GM23248 (cell line): ENCODE measurements at places on chromosomes 7 and 10.
A peak's percentile ranks its signal among the peaks of the same experiment; 100 is the strongest.

GRCh38 chr7:77281780-77282478 is 82.3 kb upstream of the FGL2 start:
- DNase-seq = no peak

GRCh38 chr7:43450894-43451293 is 132.0 kb upstream of the STK17A start:
- DNase-seq = no peak

GRCh38 chr10:74575912-74576311 is 250.5 kb upstream of the KAT6B start:
- no peak for DNase-seq

- DNase-seq = peak; percentile 52
Observed at GRCh38 chr7:148819697-148820360, 64.3 kb downstream of the EZH2 start.

DNA sequence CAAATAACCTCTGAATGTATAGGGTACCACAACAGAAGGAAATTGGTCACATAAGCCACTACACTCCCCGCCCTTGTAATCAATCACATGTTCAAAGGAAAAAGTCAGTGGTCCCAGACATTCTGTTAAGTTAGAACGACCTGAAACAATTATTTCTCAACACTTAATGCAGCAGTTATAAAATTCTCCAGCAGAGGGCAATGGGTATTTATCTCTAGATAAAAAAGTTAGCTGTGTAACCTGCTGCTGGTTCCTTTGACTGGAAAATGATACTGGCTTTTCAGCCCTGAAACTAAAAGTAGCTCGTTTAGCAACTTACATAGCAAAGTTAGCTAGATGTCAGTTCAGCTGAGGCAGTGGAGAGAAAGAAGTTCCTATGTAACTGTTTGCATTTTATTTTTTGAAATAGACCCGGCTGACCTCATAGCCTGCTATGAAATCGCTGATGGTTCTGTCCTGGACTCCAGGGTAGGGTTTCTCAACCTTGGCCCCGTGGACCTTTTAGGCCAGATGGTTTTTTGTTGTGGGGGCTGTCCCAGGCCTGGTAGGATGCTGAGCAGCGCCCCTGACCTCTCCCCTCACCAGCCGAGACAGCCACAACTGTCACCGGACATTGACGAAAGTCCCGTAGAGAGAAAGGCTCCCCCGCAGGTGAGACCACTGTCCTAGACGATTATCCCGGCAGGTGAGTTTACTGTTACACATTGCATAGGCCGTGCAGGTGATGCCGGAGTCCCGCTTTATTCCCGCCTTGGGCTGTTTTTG is 40.2 kb upstream of the PROSER2 start:
- peak; percentile 61 for DNase-seq

GRCh38 chr10:119737823-119738222 is 12.0 kb downstream of the INPP5F start:
- peak; percentile 88 for DNase-seq

DNA sequence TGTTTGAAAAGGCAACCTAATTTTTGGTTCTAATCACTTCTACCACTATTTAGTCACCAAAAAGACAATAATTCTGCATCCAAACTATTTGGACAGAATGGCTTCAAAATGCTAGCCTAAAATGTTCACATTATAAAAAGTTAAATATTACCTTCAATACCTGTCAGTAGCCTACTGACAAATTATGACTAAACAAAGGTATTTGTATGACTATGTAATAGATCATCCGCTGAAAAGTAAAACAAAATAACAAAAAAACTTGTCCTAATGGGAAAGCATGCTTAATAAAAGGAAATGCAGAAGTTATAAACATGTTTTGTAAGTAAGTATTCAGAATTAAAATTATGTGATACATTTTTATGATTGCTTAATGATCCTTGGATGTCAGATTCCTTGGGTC is 36.6 kb downstream of the CD36 start:
- DNase-seq = no peak

DNA sequence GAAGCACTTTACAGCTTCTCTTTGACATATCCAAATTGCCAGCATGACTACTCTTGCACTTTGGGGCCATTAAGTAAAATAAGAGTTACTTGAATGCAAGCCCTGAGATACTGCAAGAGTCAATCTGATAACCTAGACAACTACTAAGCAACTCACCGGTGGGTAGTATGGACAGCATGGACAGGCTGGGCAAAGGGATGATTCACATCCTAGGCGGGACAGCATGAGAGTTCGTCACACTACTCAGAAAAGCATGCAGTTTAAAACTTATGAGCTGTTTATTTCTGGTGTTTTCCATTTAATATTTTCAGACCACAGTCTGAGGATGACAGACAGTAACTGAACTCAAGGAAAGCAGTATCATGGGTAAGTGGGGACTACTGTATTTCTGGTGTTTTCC is 84.0 kb downstream of the ORC5 start:
- DNase-seq = peak; percentile 52

DNA sequence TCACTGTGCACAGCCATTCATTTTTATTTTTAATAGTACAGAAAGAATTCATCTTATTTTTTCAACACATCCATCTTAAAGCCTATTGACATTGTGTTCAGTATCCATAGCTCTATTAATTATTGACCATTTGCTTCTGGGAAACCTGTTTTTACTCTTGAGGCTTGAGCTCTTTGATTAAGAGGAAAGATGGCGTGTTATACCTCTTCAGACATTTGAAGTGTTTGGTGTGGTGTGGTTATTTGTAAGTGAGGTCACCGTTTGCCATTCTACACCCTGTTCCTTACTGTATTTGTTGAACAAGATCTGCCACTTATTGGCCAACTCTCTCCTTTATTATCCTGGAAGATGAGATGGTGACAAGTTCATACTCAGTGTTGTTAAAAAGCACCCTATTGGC is 18.4 kb downstream of the C7orf57 start:
- DNase-seq = no peak

GRCh38 chr10:112990271-112990670 is 40.2 kb downstream of the TCF7L2 start:
- DNase-seq = peak; percentile 44

DNA sequence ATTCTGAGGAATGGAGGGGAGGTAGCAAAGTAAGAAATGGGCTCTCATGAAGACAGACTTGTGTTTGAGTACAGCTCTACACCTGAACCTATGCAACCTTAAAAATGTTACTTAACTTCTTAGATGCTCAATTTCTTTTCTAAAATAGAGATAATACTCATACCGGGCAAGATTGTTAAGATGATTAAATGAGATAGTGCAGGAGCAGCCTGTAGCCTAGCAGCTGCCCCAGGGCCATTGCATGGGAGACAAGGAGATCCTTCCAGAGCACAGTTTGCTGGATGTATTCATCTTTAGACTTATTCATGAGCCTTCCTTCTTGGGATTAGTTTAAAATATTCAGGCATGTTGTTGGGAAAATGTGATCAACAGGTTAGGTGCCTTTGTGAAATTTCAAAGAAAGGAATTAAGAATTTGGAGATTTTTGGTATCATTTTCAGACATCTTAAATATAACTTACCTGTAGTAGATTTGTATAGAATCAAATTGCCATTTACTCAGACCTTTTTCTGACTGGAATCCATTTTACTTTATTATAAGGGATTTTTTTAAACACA is 130.2 kb downstream of the KAT6B start:
- DNase-seq = no peak

- peak; percentile 13 for DNase-seq
Observed at GRCh38 chr7:16399916-16400892, 21.1 kb downstream of the CRPPA start.
